ENCODE measurements at places on chromosomes 2 and 18.
A peak's percentile ranks its signal among the peaks of the same experiment; 100 is the strongest.

GRCh38 chr18:79472946-79473345, 77.2 kb downstream of the NFATC1 start:
- DNase-seq: no peak

- no peak for DNase-seq
These were observed 111.3 kb downstream of the PTGR3 start for GRCh38 chr18:75097491-75098225.

DNA sequence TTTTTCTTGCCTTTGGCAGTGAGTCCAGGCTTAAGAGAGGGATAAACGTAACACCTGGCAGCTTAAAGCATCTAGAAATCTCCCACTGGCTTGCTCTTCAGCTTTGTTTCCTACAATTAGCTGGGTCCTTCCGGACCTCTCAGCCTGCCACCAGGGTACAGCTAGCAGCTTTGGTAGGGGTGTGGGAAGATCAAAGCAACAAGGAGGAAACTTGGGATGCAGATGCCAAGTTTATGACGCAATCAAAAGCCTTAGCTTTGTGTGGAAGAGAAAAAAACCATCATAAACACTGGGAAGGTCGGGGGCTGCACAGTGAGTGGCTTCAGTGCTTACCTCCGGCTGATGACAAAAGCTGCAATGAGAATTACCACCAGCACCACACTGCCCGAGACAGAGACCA, 116.9 kb downstream of the EPHA4 start:
- no peak for DNase-seq

GRCh38 chr2:8548619-8549150, 133.2 kb upstream of the ID2 start:
- DNase-seq: no peak

GRCh38 chr2:171362396-171362795, 71.4 kb downstream of the METTL8 start:
- no peak for DNase-seq

GRCh38 chr18:63164396-63164795, 155.2 kb downstream of the BCL2 start:
- no peak for DNase-seq

- no peak for DNase-seq
These were observed 221.5 kb downstream of the DOK6 start for GRCh38 chr18:69622184-69622583.

DNA sequence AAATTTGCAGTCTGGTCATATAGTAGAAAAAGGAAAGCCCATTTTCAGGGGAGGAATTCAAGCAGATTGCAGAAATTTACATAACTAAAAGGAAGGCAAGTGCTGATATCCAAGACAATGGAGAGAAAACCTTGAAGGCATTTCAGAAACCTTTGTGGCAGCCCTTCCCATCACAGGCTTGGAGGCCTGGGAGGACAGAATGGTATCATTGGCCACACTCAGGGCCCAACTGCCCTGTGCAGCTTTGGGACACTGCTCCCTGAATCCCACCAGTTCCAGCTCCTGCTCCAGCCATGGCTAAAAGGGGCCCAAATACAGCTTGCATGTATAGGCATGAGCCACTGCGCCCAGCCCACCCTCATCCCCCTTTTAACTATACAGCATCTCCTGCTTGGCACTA, 81.1 kb upstream of the NYAP2 start:
- no peak for DNase-seq

DNA sequence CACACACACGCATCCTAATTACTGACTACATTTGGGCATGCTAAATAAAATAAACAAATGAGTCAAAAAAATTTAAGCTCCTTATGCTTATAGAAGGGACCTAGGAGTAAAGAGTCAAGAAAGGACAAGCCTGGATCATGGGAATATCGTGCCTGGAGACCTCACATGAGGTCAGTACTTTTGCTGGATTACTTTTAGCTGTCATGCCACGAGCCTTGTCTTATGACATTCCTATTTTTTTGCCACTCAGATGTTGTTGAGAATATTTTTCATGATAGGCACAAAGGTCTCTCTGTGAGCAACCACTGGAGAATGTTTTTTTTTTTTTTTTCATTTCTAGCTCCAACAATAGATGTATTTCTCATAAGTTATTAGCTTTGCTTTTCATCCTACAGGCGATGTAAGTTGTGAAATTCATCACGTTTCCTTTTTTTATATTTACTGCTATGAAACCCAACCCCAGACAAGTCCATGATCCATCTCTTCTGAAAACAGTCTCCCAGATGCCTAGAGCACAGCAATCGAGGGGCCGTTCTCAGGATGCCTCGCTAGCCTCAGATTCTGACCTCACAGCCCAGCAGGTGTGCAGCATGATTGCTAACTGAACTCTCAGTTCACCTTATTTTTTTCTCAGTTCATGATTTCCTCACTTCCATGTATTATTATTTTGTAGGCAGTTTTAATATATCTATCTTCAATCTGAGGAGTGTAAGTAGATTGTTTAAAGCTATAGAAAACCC, 464.5 kb downstream of the IRS1 start:
- DNase-seq: peak; percentile 61

DNA sequence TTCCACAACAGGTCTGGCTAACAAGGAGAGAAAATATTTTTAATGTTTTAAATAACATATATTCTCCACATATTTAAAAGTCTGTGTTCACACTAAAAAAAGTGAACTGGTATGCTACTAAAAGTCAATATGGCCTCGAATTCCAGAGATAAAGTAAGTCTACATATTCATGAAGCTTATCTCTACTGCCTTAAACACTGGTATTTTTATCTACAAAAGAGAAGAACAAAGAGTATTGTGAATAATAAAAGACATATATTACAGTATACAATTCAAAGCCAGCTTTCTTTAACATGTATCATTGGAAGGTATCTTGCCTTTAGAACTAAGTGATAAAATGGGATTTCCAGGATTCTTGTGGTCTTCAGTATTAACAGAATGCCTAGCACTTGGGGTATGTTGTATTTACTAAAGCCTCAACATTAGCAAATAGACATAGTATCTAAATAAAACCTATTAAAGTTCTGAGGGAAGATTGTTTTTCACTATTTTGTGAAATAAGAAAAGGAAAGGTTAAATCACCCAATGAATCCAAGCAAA, 302.8 kb upstream of the CCDC68 start:
- DNase-seq: no peak

DNA sequence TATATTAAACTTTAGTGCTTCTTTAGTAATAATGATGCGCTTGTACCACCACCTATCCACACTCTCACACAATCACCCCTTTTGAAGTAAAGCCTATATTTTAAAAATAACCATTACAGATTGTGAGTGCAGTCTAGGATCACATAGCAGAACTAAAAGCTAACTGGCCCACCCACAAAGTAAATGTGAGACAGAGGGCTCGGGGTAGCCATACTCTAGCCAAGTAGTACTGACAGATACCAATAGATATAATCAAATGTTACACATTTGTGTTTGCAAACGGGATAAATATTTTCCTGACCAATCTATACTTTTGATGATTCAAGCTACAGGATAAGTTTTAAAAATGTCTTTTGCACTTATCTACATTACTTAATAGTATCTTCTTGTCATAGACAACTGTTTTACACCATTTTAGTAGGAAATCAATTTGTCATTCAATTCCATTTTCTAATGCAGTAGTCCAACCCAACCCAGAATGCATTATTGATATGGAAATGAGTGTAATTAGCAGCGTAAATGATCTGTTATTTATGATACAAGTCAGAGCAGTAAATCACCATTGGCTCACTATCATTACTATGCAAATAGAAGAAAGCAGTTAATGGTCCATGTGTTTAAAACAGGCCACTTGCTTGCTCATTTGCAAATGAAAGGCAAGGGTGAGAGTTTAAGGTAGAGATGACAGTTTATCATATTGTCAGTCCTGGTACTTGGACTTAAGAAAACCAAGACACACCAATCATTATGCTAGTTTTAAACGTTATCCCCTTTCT, 111.8 kb downstream of the ERBB4 start:
- no peak for DNase-seq

DNA sequence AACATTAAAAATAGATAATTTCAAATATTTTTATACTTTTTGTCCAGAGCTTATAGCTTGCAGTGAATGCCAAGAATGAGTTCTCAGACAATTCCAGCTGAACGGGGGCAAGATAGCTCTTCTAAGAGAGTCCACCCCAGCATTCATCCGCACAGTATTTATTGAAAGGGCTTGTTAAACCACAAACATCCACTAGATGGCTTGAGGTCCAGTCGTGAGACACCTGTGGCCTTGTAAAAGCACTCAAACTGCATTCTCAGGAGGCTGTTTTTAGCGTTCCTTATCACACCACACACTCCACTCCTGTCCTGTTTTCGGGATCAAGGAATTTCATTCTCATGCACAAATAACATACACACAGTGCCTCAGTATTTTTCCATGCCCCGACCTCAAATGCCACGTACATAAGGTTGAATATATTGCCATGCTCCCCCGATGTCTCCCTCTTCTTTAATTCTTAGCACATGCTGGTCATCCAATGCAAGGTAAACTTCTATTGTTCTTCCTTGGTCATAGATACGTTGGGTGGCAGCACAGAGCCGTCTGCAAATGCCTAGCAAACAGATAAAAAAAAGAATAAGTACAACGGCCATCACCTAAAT, 47.4 kb downstream of the DNAJC10 start:
- no peak for DNase-seq

DNA sequence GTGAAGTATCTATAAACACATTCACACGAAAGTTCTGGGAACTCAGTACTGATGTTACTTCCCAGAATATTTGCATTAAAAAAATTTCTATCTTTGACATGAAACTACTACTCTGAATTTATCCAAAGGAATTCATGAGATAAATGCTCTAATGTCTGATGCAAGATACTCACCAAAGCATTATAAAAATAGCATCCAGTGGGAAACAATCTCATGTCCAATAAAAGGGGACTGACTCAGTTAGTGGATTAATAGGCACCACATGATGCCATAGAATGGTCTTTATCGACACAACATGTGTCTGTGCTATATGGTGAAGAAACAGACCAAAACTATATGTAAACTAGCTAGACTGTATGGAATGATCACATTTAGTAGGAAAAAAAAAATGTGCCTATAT, 33.9 kb downstream of the LAMA3 start:
- DNase-seq: no peak

- DNase-seq: no peak
These were observed 5.6 kb upstream of the SP9 start for GRCh38 chr2:174328961-174329715.

GRCh38 chr18:76819411-76820136, 2.8 kb upstream of the ZNF236 start:
- DNase-seq: no peak

DNA sequence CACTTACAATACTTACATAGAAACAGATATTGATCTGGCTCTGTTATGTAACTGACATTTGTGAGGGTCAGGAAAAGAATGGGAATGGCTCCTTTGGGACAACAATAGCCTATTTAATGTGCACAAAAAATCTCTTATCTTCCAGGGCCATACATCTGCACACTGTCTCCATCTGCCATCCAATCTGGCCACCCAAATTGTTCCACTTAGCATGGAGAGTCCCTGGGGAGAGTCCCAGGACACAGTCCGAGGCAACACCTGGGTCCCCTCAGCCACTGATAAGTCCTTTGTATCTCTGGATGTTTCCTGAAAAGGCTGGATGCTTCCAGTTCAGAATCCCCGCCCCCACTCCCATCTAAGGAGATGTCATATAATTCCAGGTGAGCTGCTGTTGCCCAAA, 274.2 kb upstream of the NCKAP5 start:
- no peak for DNase-seq

All from COLO829 (cell line).